ENCODE measurements at places on chromosomes 7 and 10. TPM values are rescaled to one million over a fixed set of nuclear protein-coding genes. Genes with fewer than 3 reads are reported as not detected.

GRCh38 chr7:70259502-70259901, 661.2 kb downstream of the AUTS2 start:
- no peak overlapping the region for H3K27ac ChIP-seq
- no peaks in the 10 kb centered on the region for H3K36me3 ChIP-seq

DNA sequence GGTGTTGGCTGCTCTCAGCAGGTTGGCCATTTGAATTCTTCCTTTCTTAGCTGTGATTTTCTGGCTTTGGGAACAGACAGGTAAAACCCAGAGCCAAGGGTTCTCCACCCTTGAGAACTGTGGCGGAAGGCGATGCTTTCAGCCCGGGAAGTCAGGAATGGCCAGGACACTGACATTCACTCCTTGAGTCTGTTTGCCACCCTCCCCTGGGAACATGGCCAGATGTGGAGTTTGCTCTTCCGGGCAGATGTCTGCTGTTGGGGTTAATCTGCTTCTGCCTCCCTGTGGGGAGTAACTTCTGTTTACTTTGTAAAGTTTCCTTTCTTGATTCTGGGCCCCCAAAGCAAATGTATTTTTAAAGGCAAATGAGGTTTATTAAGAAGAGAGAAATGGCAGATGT, 17.7 kb downstream of the GATA3 start:
- no peaks in the 10 kb centered on the region for H3K27me3 ChIP-seq
- H3K27ac ChIP-seq, result no peak overlapping the region
- H3K4me1 ChIP-seq, result no peaks in the 10 kb centered on the region

- no peaks in the 10 kb centered on the region for H3K4me1 ChIP-seq
- DNase-seq, result no peak
- H3K27ac ChIP-seq, result no peak overlapping the region
Observed at GRCh38 chr10:25831080-25831479, 102.9 kb upstream of the MYO3A start.

DNA sequence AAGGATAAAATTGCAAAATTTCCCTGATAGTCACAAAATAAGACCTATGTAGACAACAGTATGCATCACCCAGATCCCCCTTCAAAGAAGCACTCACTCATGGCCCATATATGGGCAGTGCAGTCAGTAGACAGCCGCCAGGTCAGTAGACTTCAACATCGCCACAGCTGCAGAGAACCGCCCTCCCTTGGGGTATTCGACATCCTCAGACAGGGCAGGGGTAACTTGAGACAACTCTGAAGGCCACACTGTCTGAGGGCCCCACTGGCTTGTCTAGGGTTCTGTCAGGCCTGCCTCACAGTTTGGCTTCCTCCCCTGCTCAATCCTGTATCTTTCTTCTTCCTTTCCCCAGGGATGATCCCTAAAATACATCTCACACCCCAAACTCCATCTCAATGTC, 172.3 kb downstream of the IMMP2L start:
- H3K27ac ChIP-seq, result no peak overlapping the region
- no peak for DNase-seq
- H3K27me3 ChIP-seq, result no peaks in the 10 kb centered on the region
- H3K36me3 ChIP-seq, result no peaks in the 10 kb centered on the region
- no peak overlapping the region for H3K4me3 ChIP-seq

GRCh38 chr7:34187798-34188307, 282.5 kb downstream of the BMPER start:
- DNase-seq, result no peak
- no peaks in the 10 kb centered on the region for H3K4me1 ChIP-seq
- no peak overlapping the region for H3K27ac ChIP-seq
- H3K27me3 ChIP-seq, result no peaks in the 10 kb centered on the region
- no peak overlapping the region for H3K4me3 ChIP-seq

DNA sequence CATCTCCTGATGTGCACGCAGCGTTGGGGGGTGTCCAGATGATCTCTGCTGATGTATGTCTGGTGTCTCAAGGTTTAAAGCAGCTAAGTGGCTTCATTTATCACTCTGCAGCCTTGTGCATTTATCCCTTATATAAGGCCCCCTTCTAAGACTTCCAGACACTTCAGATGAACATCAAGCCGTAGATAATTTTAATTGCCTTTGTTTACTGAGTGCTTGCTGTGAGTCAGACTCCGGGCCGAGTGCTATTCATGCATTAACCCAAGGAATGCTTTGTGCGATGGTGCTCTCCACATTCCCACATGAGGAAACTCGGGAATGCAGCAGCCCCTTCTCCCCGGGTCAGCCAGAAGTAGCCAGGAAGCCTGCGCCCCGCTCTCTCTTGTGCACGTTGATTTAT, 328.6 kb upstream of the COBL start:
- no peaks in the 10 kb centered on the region for H3K4me1 ChIP-seq
- no peaks in the 10 kb centered on the region for H3K27me3 ChIP-seq
- H3K27ac ChIP-seq, result no peak overlapping the region
- H3K4me3 ChIP-seq, result no peak overlapping the region
- no peak for DNase-seq

- H3K27me3 ChIP-seq, result no peaks in the 10 kb centered on the region
- H3K4me3 ChIP-seq, result no peak overlapping the region
- H3K27ac ChIP-seq, result no peak overlapping the region
- DNase-seq, result no peak
Observed at GRCh38 chr7:131816391-131817007, 260.1 kb upstream of the PODXL start.

GRCh38 chr7:156279635-156280034, 360.9 kb upstream of the RNF32 start:
- DNase-seq, result no peak
- no peaks in the 10 kb centered on the region for H3K4me1 ChIP-seq
- no peaks in the 10 kb centered on the region for H3K36me3 ChIP-seq
- H3K27ac ChIP-seq, result no peak overlapping the region
- H3K27me3 ChIP-seq, result no peaks in the 10 kb centered on the region

DNA sequence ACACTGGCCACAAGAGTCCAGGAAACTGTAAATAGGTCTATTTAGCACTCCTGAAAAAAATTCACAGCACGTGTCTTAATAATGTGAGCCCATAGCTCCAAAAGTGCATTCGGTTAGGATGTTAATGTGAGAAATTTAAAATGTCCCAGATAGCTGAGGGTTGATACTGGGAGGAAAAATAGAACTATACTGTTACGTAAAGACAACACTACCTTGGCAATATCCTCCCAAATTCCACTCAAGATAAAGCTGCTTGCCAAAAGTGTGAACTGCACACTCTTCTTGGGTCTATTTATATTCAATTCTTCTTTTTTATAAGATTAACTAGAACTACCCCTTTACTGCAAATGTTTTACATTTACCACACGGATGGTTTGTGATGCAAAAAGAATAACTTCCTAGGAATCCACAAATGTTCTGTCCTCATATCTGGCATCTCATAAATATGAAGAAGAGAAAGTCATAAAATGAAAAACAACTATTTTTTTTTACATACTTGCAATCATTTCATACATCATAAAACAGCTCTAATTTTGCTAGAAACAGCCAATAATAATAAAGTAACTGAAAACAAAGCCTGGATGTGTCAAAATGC, 10.4 kb downstream of the RAB11FIP2 start:
- DNase-seq, result no peak
- H3K36me3 ChIP-seq, result no peaks in the 10 kb centered on the region
- no peak overlapping the region for H3K4me3 ChIP-seq
- H3K27me3 ChIP-seq, result no peaks in the 10 kb centered on the region
- H3K4me1 ChIP-seq, result no peaks in the 10 kb centered on the region
- H3K27ac ChIP-seq, result no peak overlapping the region

GRCh38 chr10:131818510-131819234, 82.1 kb upstream of the PPP2R2D start:
- no peak overlapping the region for H3K27ac ChIP-seq
- DNase-seq, result peak; percentile 19
- H3K27me3 ChIP-seq, result no peaks in the 10 kb centered on the region
- no peak overlapping the region for H3K4me3 ChIP-seq

DNA sequence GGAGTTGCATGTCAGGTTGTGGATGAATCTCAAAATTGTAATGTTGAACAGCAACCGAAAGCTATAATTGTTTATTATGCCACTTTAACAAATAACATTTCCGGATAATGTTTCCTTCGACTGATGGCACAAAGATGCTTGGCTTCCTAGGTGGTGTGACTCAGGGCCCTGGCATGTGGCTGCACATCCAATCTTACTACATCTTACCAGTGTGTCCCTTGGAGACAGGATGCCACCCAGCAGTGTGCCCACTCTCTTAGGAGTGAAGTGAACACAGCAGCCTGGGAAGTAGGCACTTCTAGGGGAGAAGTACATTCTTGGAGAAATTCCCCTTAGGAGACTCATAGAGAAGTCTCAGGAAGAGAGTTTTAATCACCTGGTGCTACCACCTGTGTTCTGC, 33.0 kb upstream of the GPR26 start:
- no peak for DNase-seq
- no peak overlapping the region for H3K4me3 ChIP-seq
- no peaks in the 10 kb centered on the region for H3K27me3 ChIP-seq
- no peaks in the 10 kb centered on the region for H3K36me3 ChIP-seq
- H3K27ac ChIP-seq, result no peak overlapping the region
- no peaks in the 10 kb centered on the region for H3K4me1 ChIP-seq

GRCh38 chr10:104337521-104337984, 712 bp downstream of the ITPRIP start:
- H3K27me3 ChIP-seq, result no peaks in the 10 kb centered on the region
- H3K4me1 ChIP-seq, result peaks cover 7% of the 10 kb centered on the region
- H3K36me3 ChIP-seq, result no peaks in the 10 kb centered on the region
- peak overlapping the region; percentile 77 for H3K4me3 ChIP-seq

DNA sequence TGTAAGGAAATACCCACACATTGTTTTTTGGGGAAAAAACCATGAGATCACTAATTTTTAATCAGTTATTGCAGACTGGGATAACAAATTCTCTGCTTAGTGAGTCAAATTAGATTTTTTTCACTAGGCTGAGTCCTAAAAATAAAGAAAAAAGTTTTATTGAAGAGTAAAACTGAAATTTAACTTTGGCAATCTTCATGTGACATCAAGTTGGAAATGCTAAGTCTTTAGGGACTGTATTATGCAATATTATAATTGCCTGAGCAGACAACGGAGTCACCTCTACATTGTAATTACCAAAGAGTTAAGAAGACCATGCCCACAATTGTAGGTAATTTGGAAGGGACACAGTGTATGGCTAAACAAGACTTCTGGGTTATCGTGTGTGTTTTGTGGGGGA, 2.2 kb upstream of the CLEC5A start:
- no peaks in the 10 kb centered on the region for H3K27me3 ChIP-seq
- H3K4me1 ChIP-seq, result no peaks in the 10 kb centered on the region
- no peak overlapping the region for H3K27ac ChIP-seq
- DNase-seq, result no peak

GRCh38 chr10:22897371-22897770, 30.5 kb upstream of the ARMC3 start:
- H3K4me3 ChIP-seq, result no peak overlapping the region
- no peaks in the 10 kb centered on the region for H3K4me1 ChIP-seq
- H3K36me3 ChIP-seq, result no peaks in the 10 kb centered on the region
- H3K27me3 ChIP-seq, result no peaks in the 10 kb centered on the region

DNA sequence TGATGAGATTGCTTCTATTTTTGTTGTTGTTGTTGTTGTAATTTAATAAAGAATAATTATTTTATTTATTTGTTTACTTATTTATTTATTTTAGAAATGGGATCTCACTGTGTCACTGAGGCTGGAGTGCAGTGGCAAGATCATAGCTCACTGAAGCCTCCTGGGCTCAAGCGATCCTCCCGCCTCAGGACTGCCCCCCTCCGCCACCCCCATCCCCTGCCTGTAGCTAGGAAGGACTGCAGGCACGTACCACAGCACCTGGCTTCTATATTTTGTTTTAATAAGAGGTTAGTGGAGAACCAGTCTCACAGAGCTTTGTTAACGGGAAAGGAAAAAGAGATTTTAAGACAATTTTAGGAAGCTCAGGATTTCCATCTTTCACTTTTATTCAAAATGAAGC, 19.5 kb upstream of the SMC3 start:
- no peaks in the 10 kb centered on the region for H3K4me1 ChIP-seq
- no peak for DNase-seq
- H3K36me3 ChIP-seq, result no peaks in the 10 kb centered on the region
- no peak overlapping the region for H3K27ac ChIP-seq
- no peaks in the 10 kb centered on the region for H3K27me3 ChIP-seq

- H3K27ac ChIP-seq, result no peak overlapping the region
- no peaks in the 10 kb centered on the region for H3K36me3 ChIP-seq
- no peaks in the 10 kb centered on the region for H3K4me1 ChIP-seq
- DNase-seq, result no peak
- no peaks in the 10 kb centered on the region for H3K27me3 ChIP-seq
- no peak overlapping the region for H3K4me3 ChIP-seq
Observed at GRCh38 chr10:79995979-79996634, 47.2 kb upstream of the SFTPD start.

GRCh38 chr7:44508328-44509030, 18.0 kb upstream of the NUDCD3 start:
- no peak overlapping the region for H3K27ac ChIP-seq
- H3K27me3 ChIP-seq, result no peaks in the 10 kb centered on the region
- no peaks in the 10 kb centered on the region for H3K4me1 ChIP-seq
- no peak for DNase-seq

GRCh38 chr10:10878963-10879362, 138.7 kb upstream of the CELF2 start:
- no peaks in the 10 kb centered on the region for H3K36me3 ChIP-seq
- H3K4me1 ChIP-seq, result no peaks in the 10 kb centered on the region
- no peak for DNase-seq
- H3K27me3 ChIP-seq, result no peaks in the 10 kb centered on the region

DNA sequence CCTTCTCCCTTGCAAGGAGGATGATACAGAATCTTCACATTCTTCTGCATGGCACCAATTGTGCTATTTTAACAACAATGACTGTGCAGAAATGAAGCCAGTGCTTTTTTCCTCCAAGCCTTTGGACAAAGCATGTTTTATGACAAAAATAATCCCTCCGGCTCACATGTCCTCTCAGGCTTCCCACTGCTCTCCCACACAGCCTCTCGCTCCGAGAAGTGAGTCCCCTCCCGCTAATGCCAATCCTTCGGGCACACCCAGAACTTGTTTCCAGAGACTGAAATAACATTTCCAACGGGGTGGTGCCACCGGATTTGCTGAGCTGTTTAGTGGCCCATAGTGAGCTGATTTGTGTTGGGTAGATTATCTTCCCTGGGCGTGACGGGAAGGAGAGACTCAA, 35.8 kb downstream of the RBM17 start:
- no peak for DNase-seq
- no peaks in the 10 kb centered on the region for H3K27me3 ChIP-seq
- no peak overlapping the region for H3K27ac ChIP-seq
- no peak overlapping the region for H3K4me3 ChIP-seq
- no peaks in the 10 kb centered on the region for H3K36me3 ChIP-seq

DNA sequence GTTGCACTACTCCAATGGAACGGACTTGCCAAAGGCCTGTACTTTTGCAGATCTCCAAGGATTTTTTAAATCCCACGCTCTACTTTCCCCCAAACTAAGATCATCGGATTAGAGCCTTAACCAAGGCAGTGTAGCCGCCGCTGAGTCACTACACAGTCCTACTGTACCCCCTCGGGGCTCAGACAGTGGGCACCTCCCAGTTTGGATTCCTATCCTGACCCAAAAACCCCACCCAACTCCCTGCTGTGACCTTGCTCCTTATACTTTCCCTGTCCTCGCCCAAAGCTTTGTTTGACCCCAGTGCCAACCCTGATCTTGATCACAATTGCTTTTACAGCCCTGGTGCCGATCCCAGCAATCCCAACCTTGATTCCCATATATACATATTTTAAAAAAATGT, 17.5 kb upstream of the PLAU start:
- H3K4me1 ChIP-seq, result no peaks in the 10 kb centered on the region
- no peaks in the 10 kb centered on the region for H3K36me3 ChIP-seq
- no peak for DNase-seq
- H3K27me3 ChIP-seq, result no peaks in the 10 kb centered on the region

Gene SH2D4B
- not detected for total RNA-seq

Gene DNAJC9
- 18.4 TPM for total RNA-seq

Gene SMO
- total RNA-seq, result 0.70 TPM

Gene SPDYE8
- total RNA-seq, result not detected

Gene SUGCT
- total RNA-seq, result 6.4 TPM

Gene ANKRD30A
- total RNA-seq, result not detected

Gene HABP2
- not detected for total RNA-seq

Gene CEP41
- 14.0 TPM for total RNA-seq

Gene OR6B1
- not detected for total RNA-seq

Gene BTRC
- 12.0 TPM for total RNA-seq
